ENCODE measurements at places on chromosomes 5 and 9. TPM values are rescaled to one million over a fixed set of nuclear protein-coding genes. Genes with fewer than 3 reads are reported as not detected.

GRCh38 chr9:120513825-120514396 is 66.1 kb downstream of the CDK5RAP2 start:
- ATAC-seq = no peak

DNA sequence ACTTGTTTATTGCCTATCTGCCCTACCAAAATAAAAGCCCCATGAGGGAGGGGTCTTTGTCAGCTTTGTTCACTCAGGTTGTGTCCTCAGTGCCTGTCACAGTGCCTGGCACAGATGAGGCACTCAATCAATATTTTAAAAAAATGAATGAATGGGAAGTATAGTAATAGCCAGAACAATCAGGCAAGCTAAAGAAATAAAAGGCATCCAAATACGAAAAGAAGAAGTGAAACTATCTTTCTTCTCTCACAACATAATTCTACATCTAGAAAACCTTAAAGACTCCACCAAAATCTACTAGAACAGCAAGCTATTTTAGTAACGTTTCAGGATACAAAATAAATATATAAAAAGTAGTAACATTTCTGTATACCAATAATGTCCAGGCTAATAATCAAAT is 37.8 kb upstream of the C5orf63 start:
- no peak for ATAC-seq

GRCh38 chr5:98368141-98368540 is 405.3 kb upstream of the RGMB start:
- ATAC-seq = no peak

EIF4E1B gene
- total RNA-seq = not detected

DNA sequence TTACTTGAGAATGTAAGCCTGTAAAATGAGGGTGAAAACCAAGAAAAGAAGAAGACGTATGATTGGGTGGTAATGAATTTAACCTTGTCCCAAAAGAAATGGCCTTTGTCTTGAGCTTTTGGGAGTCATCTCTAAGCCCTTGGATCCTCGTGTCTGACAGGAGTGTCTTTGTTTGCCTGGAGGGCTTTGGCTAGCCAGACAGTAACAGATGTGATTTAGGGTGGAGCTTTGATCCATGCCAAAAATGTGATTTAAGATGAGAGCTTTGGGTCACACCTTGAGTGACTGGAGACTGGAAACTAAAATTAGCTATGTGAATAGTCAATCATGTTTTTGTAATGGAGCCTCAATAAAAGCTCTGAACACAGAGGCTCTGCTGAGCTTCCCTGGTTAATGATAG is 25.9 kb upstream of the ZFAND5 start:
- ATAC-seq = no peak

MORN5 gene
- total RNA-seq = 6.2 TPM

SPATA31A3 gene
- total RNA-seq = not detected

TCOF1 gene
- 25.4 TPM for total RNA-seq

- ATAC-seq = no peak
Measured at GRCh38 chr5:68405784-68406743, 190.5 kb downstream of the PIK3R1 start.

DNA sequence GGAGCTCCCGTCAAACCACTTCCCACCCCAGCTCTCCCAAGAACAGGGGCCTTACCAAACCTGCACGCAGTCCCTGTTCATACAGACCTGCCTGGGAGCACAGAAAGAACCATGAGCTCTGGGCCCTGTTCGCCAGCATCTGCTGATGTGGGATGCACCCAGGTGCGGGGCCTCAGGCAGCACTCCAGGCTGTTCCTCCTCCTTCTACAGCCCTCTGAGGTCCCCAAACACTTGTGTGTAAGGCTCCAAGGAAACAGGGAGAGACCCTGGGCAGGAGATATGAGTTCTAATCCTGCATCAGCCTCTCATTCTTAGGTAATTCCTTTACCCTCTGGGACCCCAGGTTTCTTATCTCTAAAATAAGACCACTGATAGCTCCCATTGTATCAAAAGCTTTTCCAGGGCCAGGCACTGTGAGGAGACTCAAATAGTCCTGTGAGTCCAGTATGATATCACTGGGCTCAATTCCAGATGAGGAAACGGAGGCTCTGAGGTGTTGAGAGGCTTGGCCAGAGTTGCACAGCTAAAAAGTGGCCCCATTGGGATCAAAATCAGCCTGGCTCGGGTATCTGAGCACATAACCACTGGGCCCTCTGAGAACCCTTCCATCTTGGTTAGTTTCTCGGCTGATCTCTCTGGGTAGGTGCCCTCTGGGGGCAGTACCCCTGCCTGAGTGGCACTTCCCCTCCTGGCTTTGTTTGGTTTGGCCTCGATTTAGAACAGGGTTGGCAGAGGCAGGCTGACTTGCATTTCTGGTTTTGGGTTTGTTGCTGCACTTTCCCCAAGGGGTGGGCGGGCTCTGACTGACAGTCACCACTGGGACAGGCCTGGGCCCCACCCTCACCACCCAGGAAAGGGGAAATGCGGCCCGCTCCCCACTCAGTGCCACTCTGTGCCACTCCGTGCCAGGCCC is 116.8 kb downstream of the RGS3 start:
- peak; percentile 59 for ATAC-seq

DNA sequence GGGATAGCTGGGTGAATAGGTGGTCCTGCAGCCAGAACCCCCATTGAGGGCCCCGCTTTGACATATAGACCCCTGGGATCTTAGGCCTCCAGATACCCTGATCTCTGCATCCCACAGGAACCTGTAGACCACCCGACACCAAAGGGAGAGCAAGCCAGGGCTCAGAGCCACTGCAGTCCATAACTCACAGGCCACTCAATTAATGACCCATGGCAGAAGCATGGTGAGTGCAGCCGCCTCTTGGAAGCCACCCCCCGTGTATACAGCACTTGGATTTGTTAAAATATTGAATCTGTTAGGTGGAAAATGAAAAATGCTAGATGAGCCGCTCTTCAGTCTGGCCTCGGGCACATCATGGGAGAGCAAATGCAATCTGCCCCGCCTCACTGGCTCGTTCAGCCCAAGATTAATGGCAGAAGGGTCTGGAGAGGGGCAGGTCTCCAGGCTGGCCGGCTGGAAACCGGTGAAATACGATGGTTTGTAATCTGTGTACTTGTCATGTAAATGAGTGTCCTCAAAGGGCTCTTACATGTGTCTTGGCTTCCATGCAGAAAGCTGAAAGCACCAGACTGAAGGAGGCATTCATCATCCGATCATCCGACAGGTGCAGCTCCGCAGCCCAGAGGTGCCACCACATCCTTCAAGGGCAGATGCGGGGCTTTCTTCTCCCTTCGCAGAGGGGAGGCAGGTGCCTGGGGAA is 111.3 kb downstream of the OLFM1 start:
- no peak for ATAC-seq

HNRNPH1 gene
- total RNA-seq = 250 TPM

GRCh38 chr9:131020862-131021261 is 11.9 kb downstream of the LAMC3 start:
- ATAC-seq = no peak

DNA sequence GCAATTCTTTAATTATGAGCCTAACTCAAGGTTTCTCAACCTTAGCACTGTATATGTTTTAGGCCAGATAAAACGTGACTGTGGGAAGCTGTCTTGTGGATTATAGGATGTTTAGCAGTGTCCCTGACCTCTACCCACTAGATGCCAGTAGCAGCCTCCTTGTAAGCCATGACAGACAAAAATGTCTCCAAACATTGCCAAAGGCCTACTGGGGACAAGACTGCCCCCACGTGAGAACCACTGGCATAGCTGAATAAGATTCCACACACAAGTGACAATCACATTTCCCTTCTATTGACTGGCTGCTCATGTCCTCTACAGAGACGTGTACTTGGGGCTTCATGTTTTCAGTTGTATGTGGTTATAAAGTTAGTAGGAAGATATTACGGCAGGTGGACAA is 55.4 kb downstream of the GOLM1 start:
- no peak for ATAC-seq

GRCh38 chr5:107361945-107362344 is 308.8 kb downstream of the EFNA5 start:
- peak; percentile 75 for ATAC-seq

BRD3 gene
- 22.3 TPM for total RNA-seq

DNA sequence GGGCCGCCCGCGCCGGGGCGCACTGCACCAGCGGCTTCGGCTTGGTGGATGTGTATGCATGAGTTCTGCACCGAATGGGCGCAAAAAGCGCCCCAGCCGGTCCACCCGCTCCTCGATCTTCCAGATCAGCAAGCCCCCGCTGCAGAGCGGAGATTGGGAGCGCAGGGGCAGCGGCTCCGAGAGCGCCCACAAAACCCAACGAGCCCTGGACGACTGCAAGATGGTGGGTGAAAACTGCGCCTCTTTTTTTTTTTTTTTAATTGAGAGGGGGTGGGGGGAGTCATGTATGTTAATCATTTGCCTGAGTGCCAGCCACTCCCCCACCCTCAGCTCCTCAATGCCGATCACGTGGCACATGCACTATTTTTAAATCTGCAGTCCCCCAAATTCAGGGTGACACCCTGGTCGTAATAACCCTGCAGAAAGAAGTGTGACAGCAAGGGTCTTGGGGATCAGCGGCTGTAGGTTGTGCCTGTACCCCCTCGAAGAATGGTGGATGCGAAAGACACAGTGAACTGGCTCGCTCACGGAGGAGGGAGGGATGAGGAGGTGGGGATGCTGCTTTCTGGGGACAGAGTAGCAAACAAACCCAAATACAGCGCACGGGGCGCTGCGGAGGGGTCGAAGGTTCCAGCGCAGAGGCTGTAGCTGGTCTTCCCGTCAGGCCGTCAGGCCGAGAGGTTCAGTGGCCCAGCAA is 900 bp downstream of the RGS7BP start:
- no peak for ATAC-seq

- no peak for ATAC-seq
Measured at GRCh38 chr5:3077684-3078083, 326.2 kb upstream of the IRX2 start.

DNA sequence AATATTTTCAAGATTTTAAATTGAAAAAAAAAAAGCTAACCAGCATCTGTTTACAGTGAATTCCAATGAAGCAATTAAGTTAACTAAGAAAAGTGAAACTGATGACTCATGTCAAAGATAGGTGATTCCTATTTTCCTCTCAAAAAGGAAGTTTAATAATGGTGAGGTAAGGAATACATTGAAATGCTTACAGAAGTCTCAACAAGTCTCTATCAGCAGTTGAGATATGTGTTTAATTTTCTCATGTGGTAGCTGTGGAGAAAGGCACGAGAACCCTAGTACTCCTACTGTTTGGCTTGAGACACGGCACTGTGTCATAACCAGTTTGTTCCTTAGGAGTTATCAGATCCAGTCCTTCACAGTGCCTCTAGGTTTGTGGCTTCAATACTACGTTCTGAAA is 114.5 kb downstream of the SLC25A46 start:
- no peak for ATAC-seq

PLAC8L1 gene
- not detected for total RNA-seq

SLC45A2 gene
- not detected for total RNA-seq

DNA sequence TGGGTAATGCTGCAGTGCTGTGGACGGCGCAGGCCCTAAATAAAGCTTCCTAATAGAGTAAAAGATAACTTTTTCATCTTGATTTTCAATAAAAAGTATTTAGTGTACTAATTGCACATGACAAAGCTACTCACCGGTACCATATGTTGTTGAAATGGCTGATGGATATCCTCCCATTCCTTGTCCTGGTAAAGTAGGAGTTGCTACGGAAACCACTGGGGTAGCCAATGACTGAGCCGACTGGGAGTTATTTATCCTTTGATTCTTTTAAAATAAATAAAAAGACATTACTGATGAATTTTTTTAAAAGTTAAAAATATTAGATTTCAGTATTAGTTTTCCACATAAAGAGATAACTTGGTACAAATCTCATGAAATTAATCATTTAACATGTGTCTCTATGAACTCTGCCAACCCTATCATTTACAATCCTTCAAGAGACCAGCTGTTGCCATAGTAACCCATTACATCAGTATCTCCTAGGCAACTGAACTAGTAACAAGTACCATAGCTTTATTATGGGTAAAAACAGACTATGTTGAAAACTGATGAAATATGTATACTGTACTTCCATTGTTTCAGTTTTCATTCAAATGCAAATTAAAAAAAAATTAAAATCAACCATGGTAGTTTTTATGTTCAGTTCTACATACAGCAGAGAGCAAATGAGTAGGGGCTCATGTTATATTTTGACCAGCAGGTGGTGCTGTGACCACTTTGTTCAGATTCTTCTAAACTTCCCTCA is 153.7 kb downstream of the MEF2C start:
- ATAC-seq = peak; percentile 55

DNA sequence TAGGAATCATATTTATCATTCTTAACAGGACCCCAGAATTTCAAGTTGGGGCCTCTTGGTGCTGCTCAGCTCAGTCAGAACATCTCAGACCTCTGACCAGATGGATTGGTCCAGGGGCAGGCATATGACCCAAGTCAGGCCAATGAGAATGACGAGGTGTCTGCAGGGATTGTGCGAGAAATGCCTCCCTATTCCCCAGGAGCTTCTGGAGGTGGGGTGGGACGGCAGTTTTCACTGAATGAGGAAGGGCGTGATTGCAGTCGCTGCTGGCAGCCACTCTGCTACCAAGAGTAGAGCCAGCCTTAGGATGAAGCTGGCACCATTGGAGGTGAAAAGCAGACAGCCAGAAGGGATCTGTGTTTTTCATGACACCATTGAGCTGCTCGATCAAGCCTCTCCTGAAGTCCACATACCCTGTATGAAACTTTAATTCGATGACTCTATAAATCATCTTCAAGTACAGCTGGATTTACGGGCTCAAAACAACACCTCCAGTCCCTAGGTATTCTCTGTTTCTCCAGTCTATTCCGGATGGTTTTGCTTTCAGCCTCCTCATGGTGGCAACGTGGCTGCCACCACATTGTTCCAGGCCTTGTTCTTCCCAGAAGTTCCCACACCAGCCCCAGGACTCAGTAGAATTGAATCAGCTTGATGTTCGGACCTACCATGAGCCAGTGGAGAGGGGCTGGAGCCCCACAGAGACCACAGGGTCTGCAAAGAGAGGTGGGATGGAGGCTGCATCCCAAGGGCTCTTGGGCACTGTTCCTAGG is 70.2 kb upstream of the ADAMTS2 start:
- ATAC-seq = no peak

GRCh38 chr9:130931508-130932254 is 7.4 kb downstream of the FIBCD1 start:
- ATAC-seq = no peak

DNA sequence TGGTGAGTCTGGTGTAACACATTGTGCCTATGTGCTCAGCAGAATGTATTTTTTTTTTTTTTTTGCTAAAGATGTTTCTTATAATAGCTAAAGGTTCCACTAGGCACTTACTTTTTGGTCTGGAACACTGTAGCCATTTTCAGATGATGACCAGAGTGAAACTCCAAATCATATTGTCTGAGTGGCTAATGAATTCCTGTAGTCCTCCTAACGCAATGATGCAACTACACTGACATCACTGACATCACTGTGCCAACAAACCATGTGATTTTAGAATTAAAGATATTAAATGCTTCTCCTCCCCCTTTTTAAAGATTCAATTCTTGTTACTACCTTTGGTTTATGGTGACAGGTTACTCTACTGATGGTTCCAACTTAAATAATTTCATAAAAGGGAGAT is 28.8 kb downstream of the JAKMIP2 start:
- no peak for ATAC-seq

- ATAC-seq = no peak
Measured at GRCh38 chr5:118937393-118938061, 50.8 kb downstream of the DTWD2 start.

GRCh38 chr5:83507431-83507830 is 35.9 kb downstream of the VCAN start:
- ATAC-seq = no peak

Data from gastroesophageal sphincter (tissue), 4 donors.